ENCODE measurements at places on chromosomes 11 and 22. TPM values are rescaled to one million over a fixed set of nuclear protein-coding genes. Genes with fewer than 3 reads are reported as not detected.

DNA sequence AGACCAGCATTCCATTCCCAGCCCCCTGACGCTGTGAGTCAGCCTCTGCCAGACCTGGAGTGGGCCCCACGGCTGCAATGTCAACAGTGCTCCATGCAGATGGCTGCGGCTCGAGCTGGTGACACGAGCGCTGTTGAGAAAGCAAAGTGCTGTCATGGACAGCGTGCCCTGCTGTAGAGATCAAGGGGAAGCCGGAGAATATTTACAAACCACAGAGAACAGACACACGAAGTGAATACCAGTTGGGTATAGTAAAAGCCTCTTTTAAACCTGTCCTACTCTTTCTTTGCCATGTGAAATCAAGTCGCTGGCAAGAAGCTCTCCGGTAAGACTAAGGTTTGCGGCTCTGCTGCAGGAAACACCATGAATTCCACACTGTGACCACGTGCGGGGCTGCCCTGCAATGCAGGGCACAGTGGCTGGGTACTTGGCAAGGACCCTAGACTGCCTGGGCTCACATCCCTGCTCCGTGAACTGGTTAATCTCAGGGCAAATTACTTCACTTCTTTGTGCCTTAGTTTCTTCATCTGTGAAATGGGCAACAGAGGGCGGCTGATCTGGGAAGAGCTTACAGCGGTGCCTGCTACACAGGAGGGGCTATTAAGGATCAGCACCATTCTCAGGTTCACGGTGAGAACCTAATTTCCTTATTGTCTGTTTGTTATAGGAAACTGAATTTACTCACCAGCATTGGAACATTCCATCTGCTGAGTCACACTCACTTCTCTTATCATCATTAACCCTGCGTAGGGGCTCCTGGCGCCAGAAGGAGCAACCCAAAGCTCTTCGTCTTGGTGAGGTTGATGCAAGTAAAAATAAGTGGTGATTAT is 27.8 kb upstream of the ELFN2 start:
- H3K27me3 ChIP-seq, result peaks cover 24% of the 10 kb centered on the region
- DNase-seq, result no peak
- no peak overlapping the region for H3K4me3 ChIP-seq
- no peak overlapping the region for H3K27ac ChIP-seq

The CEND1 gene
- total RNA-seq, result not detected

GRCh38 chr22:20520093-20520511 is 12.7 kb downstream of the MED15 start:
- DNase-seq, result no peak
- no peaks in the 10 kb centered on the region for H3K36me3 ChIP-seq
- H3K27ac ChIP-seq, result no peak overlapping the region

- no peaks in the 10 kb centered on the region for H3K36me3 ChIP-seq
- no peaks in the 10 kb centered on the region for H3K27me3 ChIP-seq
- no peak for DNase-seq
- H3K4me3 ChIP-seq, result no peak overlapping the region
- no peaks in the 10 kb centered on the region for H3K4me1 ChIP-seq
- no peak overlapping the region for H3K27ac ChIP-seq
These were observed 33.8 kb upstream of the SCUBE1 start for GRCh38 chr22:43376765-43377547.

GRCh38 chr11:12086271-12087074 is 23.9 kb upstream of the MICAL2 start:
- no peaks in the 10 kb centered on the region for H3K4me1 ChIP-seq
- DNase-seq, result no peak
- H3K4me3 ChIP-seq, result no peak overlapping the region
- no peaks in the 10 kb centered on the region for H3K36me3 ChIP-seq

The EMSY gene
- total RNA-seq, result 43.9 TPM

The CADM1 gene
- total RNA-seq, result 5.3 TPM

GRCh38 chr11:116171271-116172140 is 601.3 kb downstream of the BUD13 start:
- H3K27me3 ChIP-seq, result no peaks in the 10 kb centered on the region
- no peak overlapping the region for H3K4me3 ChIP-seq
- no peak overlapping the region for H3K27ac ChIP-seq
- DNase-seq, result no peak

DNA sequence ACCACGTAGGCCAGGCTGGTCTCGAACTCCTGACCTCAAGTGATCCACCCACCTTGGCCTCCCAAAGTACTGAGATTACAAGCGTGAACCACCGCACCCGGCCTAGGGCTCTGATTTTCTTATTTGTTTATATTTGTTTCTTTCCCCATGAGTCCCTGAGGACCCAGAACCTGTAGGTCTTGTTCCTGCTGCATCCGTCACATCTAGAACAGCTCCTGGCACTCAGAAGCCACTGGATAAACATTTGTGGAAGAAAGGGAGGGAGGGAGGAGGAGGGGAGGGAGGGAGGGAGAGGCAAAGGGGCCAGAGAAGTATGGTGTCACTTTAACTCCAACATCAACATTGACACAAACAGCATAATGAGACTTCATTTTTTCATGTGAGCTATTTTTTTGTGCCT is 67.7 kb downstream of the CELSR1 start:
- no peaks in the 10 kb centered on the region for H3K4me1 ChIP-seq
- H3K4me3 ChIP-seq, result no peak overlapping the region
- DNase-seq, result peak; percentile 32
- H3K36me3 ChIP-seq, result no peaks in the 10 kb centered on the region
- peak overlapping the region; percentile 33 for H3K27ac ChIP-seq

The OR4D9 gene
- total RNA-seq, result not detected

The OR51B4 gene
- not detected for total RNA-seq

The TMPRSS6 gene
- total RNA-seq, result 0.88 TPM

DNA sequence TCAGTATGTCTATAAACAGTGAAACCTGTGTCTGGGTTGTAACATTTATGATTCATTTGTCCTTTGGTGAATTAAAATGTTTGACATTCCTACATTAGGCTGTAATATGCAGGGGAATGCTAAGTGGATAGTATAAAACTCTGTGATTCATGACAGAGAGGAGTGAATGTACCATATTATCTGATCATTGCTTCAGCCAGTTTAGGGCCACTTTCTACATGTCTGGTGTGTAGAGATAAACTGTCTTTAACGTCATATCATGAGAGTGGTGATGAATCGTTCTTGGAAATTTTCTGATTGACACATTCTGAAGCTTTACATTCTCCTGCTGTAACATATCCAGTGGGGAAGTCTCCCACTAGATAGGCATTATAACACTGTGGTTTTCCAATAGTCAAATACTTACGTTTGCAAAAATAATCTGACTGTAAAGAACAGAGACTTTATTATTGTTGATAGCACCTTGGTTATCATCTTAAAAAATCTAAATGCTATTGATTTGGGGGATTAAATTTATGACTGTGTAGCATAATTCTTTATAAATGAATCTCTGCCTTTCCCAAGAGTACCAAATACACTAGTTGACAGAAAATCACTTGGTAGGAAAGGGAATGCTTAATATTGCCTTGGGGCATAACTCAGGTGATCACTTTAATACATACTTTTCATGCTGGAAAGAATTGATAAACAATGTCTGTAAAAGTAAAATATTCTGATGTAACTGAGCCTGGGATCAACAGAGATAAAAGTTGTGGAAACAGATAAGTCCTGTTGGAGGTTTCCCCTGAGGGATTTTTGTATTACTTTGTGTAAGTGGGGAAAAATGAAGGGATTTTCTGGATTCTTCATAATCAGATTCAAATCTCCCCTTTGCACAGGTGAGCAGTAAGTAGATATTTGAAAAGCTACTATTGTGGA is 427.9 kb downstream of the JRKL start:
- no peaks in the 10 kb centered on the region for H3K36me3 ChIP-seq
- DNase-seq, result no peak
- H3K4me1 ChIP-seq, result no peaks in the 10 kb centered on the region
- no peak overlapping the region for H3K27ac ChIP-seq

DNA sequence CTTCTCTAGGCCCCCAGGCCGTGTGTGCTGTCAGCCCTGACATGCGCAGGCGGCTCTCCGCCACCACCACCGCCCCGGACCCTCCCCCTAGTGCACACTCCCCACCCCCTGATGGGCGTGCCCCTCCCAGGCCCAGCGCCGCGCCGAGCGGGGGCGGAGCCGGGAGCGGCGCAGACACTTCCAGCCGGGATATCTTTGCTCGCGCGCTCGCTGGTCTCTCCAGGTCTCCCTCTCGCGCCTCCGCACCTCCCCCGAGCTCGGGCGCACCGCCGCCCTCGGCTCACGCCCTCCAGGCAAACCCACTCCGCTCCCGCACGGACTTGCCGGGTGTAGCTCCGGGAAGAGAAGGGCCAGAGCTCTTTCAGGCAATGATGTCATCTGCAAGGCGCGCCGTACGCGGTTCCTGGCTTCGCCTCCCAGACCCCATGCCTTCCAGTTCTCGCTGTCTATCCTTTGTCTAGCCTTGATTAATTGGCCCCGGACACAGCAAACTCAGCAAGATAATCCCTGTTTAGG is at the start of gene SCN3B:
SCN3B (minus strand) TSS at position 59 of the 516 bp plus-strand sequence. CDS start 823 bp downstream, outside the sequence.
- no peaks in the 10 kb centered on the region for H3K4me1 ChIP-seq
- H3K4me3 ChIP-seq, result peak within 1 kb of the TSS; percentile 76
- DNase-seq, result peak; percentile 49
- H3K27ac ChIP-seq, result peak within 1 kb of the TSS; percentile 74

The GNAZ gene
- 15.7 TPM for total RNA-seq

The JAML gene
- 2.3 TPM for total RNA-seq

DNA sequence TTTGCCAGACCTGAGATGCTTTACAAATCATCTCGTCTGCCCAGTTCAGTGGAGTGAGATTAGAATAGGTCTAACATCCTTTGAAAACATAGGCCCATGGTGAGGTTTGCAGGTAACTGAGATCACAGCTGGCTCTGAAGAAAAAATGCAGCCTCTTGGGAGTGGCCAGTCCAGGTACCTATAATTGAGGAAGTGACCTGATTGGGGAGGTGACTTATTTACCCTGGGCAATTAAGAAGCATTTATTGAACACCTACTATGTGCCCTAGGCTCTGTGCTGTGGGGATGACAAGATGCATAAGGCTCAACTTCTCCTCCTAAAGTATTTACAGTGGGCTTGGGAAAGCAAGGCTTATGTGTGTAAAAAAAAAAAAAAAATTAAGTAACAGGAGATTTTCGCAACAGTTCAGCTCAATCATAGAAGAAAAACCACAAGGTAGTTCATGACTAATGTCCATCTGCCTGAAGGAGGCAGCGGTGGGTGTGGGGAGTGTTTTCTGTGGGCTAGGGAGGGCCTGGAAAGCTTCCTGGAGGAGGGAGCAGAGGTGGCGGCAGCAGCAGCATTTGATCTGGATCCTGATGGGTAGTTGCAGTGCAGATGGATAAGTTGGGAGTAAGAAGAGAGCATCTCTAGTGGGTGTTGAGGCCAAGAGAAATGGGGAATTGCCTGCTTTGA is 16.1 kb downstream of the MICAL2 start:
- no peak overlapping the region for H3K4me3 ChIP-seq
- H3K36me3 ChIP-seq, result no peaks in the 10 kb centered on the region
- no peak overlapping the region for H3K27ac ChIP-seq
- no peaks in the 10 kb centered on the region for H3K4me1 ChIP-seq

DNA sequence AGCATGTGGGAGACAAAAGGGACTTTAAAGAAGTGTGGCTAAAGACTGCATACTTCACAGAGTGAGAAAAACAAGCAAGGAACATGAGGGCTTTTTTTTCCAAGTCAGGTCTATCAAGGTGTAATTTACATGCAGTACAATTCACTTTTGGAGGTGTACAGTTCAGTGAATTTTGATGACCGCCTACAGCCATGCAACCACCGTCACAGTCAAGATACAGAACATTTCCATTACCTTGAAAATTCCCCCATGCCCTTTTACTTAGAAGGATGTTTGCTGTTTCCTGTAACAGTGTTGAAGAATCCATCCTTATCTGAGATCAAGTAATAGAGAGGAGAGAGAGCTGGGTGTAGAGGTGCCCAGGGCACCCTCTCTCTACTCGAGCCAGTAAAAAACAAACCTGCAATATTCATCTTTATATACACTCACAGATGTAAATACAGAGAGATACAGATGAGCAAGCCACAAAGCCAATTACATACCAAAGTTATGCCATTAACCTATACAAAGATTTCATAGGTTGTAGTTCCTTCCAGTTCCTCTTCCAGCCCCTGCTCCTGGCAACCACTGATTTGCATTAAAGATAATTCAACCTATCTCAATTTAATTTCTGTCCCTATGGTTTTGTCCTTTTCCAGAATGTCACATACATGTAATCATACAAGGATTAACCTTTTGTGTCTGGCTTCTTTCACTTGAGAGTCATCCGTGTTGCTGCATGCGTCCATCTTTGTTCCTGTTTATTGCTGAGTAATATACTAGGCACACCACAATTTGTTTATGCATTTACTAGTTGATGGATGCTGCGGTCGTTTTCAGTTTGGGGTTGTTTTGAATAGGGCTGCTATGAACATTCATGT is 35.0 kb upstream of the RASD2 start:
- no peak for DNase-seq
- H3K4me3 ChIP-seq, result no peak overlapping the region
- H3K4me1 ChIP-seq, result no peaks in the 10 kb centered on the region
- H3K27ac ChIP-seq, result peak overlapping the region; percentile 48
- H3K36me3 ChIP-seq, result no peaks in the 10 kb centered on the region
- H3K27me3 ChIP-seq, result no peaks in the 10 kb centered on the region

- no peak overlapping the region for H3K4me3 ChIP-seq
- H3K27ac ChIP-seq, result peak overlapping the region; percentile 79
- H3K4me1 ChIP-seq, result no peaks in the 10 kb centered on the region
- DNase-seq, result no peak
- H3K27me3 ChIP-seq, result no peaks in the 10 kb centered on the region
These were observed 15.3 kb upstream of the SYTL2 start for GRCh38 chr11:85826116-85826855.

DNA sequence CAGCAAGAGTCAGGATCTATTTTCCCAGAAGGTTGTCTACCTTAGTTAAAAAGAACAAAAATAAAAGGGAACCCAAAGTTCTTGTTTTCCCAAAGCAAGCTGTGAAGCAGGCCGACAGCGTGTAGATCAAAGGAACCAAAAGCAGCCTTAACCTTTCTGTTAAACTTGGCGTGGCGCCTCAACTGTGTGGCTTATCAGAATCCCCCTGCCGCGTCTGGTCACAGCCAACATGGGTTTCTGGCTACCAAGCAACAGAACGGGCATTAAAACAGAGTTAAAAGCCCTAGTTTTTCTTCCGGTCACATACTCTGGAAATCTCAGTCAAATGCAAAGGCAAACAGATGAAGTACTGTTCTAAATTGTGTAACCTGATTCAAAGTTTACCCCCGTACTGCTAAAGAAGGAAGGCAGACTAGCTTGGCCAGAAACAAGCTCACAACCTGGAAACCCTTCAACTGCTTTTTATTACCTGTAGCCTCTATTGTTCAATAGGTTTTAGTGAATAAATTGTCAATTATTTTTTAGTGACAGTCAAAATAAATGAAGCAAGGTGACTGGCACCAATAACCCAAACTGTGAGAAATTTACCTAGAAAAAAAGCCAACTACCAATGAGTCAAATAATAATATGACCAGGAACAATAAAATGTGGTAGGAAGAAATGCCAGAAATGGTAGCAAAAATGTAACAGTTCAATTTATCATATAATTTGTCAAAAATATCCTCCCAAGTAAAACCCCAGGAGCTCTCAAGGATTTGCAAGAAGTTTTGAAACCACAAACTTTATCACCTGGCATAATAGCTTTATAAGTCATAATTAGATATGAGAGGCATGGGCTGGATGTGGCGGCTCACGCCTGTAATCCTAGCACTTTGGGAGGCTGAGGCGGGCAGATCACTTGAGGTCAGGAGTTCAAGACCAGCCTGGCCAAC is 21.4 kb downstream of the CHKA start:
- H3K4me3 ChIP-seq, result peak overlapping the region; percentile 40
- peak overlapping the region; percentile 85 for H3K27ac ChIP-seq
- no peaks in the 10 kb centered on the region for H3K27me3 ChIP-seq
- H3K36me3 ChIP-seq, result no peaks in the 10 kb centered on the region
- no peak for DNase-seq

- no peaks in the 10 kb centered on the region for H3K4me1 ChIP-seq
- DNase-seq, result no peak
- no peaks in the 10 kb centered on the region for H3K27me3 ChIP-seq
- no peak overlapping the region for H3K27ac ChIP-seq
- H3K36me3 ChIP-seq, result no peaks in the 10 kb centered on the region
These were observed 132.1 kb upstream of the PAX6 start for GRCh38 chr11:31943056-31943780.
